ENCODE measurements at places on chromosomes 4 and X.

- no peak for DNase-seq
Measured at GRCh38 chr4:179927473-179927872, 2315.7 kb upstream of the TENM3 start.

DNA sequence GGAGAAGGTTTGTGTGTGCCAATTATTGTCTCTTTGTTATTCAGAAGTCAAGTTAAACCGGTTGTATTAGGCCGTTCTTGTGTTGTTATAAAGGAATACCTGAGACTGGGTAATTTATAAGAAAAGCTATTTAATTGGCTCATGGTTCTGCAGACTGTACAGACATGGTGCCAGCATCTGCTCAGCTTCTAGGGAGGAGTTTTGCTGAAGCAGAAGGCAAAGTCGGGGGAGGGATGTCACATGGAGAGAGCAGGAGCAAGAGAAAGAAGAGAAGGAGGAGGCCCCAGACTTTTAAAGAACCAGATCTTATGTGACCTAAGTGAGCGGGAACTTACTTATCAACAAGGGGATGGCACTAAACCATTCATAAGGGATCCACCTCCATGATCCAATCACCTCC lies 349.3 kb upstream of the PCDH18 start:
- no peak for DNase-seq

GRCh38 chr4:113882668-113883067 lies 96.8 kb downstream of the ARSJ start:
- DNase-seq, result no peak

- DNase-seq, result no peak
Measured at GRCh38 chr4:186724058-186724863, 605 bp upstream of the FAT1 start.

DNA sequence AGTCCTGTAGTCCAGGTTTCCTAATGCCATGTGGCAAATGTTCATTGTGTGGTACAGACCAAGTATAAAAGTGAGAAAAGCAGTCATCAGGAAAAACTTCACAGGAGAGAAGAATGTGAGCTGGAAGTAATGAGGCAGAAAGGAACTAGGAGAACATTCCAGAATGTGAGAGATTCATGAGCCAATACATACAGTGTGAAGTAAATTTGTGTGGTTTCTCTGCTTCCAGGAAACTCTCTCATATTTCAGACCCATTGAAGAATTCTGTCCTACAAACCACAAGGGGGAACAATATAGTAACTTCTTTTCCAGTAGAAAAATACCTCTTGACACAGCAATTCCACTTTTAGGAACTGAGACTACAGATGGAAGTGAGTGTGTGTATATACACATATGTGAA lies 136.5 kb downstream of the RNF150 start:
- DNase-seq, result no peak

DNA sequence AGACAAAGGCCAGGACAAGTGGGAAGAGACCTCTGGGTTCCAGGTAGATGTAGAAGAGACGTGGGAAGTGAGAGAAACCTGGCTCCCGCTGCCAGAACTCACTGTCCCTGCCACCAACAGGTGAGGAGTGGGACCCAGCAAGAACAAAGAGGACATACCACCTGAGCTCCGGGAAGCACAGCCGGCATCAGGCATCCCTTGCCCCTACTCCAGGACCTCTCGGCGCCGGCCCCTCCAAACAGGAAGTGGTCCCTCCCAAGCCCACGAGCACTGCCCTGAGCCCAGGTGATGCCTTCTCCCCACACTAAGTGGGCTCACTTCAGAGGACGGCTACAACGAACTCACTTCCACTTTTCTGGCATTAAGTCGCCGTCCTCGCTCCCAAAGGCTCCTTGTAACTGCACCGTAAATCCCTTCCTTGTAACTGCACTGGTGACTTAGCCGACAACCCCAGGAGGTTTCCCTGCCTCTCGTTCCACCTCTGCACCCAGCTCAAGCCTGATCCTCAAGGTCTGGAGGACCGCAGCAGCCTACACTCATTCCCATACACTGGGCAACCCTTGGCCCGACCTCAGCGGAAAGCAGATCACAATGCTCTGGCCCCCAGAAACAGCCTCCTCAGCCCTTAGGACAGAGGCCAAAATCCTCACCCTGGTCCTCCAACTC lies 8.8 kb downstream of the FAM53A start:
- DNase-seq, result no peak

DNA sequence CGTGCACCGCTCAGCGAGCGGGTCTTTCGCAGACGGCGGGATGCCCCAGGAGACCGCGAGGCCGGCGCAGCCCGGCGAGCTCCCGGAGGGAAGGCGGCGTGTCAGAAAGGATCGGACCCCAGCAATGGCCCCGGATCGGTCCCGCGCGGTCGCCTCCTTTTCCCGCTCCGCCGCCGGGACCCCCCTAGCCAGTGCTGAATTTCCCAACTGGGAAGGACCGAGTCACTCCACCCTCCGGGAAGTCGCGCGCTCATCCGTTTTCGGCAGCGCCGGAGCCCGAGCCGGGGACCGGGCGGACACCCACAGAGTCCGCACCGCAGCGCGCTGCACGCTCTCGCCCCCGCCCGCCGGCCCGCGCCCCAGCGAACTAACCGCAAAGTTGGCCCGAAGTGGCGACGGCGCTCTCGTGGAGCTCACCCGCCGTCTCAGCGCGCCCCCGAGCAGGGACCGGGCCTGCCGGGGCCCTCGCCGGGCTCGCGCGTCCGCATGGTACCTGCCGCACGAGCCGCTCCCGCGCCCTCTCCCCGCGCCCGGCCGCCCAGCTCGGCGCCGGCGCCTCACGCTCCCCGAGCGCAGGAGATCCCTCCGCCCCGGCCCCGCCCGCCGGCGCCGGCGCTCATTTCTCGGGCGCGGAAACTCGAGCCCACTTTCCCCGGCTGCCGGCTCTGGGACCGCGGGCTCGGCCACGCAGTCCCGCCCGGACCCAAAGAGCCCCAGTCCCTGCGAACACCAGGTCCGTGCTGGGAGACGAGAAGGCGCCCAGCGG lies at the start of gene FAT1:
FAT1 (minus strand) TSS at position 565 of the 766 bp plus-strand sequence. CDS start 14,029 bp downstream, outside the sequence.
- DNase-seq, result no peak

DNA sequence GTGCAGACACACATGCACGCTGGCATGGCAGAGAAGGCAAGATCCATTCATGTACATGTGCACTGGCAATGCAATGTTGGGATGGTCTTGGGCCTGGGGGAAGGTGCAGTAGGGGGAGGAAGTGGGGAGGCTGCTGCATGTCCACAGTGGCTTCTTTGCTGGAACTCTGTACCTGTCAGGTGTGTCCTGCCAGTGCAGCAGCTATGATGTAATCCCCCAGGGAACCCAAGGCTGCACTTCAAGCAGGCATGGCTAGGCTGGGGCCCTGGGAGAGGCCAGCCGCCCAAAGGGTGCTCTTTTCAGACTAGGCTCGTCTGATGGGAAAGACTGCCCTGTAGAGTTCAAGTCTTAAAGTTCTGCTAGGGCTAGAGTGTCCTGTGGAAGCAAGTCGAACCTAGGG lies 1304.0 kb downstream of the FAM133A start:
- DNase-seq, result no peak

DNA sequence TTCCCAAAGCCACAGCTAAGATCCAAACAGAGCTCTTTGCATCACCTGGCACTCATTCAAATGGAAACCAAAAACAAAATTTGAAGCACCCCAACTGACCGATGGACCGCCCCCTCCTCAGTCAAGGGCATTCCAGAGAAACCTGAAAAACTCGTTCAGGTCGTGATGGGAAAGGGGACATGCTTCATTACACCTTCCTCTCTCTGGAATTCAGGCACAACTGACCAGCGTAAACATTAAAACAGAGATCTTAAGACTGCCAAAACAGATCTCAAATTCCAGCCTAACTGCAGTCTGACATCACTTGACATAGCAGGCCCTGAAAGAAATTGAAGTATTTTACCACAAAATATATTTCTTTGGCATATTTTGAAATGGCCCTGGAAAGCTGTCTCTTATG lies 28.5 kb downstream of the PTTG2 start:
- DNase-seq, result no peak

DNA sequence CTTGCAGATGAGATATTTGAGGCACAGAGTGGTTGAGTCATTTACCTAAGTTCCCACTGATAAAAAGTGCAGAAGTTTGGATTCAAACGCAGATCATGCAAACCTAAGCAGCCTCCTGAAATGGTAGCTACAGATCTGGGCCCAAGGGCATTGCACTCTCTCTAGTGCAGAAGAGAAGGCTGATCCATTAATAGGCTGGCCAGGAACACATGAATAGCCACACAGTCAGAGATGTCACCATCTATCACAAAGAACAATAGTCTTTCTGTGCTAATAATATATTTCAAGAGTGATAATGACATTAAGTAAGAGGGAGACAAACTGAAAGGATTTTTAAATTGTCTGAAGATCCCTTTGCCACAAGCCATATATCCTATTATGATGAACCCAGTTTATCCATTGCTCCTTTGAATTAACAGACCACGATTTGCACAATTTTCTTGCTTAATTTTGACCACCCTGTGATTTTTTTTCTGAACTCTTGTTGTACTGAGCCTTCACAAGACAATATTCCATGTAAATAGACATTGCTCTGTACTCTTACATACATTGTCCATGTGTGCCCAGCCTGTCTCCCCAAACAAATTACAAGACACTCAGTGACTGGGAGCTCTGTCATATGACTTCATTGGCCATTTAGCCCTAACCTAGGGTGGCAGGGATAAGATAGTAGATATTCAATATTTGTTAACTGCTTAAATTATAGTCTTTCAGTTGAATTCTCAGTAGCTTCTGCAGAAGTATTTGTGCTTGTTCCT lies 112.4 kb upstream of the RBPJ start:
- no peak for DNase-seq

DNA sequence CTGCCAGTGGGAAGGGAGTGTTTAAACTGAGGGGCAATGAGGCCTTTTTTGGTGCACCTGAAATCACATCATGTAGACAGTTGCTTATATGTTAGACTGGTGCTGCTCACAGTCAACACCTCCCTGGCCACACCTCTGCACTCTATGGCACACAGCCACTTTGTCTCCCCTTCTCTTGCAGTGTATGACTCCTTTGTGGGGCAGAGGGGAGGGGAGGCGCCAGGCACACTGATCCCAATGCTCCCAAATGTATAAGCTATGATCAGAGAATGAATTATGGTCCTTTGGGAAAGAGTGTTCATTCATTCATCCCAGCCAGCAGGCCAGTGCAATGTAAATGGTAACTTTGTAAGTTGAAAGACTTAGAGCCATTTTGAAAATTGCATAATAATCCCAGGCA lies 4.6 kb upstream of the GPC3 start:
- DNase-seq, result no peak

DNA sequence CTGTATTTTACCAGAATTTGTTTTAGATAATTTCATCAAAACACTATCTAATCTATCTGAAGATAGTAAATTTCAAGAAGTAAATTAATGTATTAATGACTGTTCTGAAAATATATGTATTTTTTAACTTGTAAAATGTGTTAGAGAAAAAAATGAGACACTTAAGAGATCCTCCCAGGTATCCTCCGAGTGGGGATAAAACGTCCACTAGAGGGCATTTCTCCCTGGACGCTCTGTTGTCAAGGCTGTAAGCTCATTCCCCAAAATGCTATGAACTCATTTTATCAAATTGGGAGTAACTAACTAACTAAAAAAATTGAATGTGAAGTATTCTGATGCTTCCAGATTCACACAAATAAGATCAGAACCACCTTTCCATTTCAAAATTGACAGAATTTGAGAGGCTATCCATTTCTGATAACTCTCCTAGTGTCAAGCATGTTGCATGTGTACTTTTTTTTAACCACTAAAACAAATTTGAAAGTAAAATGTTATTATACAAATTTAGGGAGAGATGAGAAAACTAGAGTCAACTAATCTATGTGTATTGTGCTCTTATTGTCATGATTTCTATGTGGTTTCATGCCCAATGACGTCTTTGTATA lies 337.3 kb upstream of the HS3ST1 start:
- DNase-seq, result no peak
